Glutamatergic neuron (in vitro differentiated cells): ENCODE measurements at places on chromosomes 5 and 9.

- DNase-seq, result no peak
Measured at GRCh38 chr9:78860801-78861475, 564.0 kb downstream of the PSAT1 start.

DNA sequence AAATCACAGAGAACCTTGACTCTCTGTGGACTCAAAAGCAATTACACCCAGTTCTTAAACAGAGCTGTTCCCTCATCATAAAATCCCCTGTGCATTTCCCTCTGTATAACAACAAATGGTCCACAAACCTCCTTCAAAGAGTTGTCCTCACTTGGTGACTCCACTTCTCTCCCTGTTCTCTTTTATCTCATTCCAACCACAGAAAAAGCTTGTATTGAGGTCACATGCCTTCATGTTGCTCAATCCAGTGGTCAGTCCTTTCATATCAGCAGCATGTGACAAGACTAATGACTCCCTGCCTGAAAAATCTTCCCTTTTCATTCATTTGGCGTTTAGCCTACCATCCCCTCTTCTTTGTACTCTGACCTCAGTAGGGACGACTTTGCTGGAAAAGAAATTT is 158.0 kb downstream of the DEPDC1B start:
- DNase-seq, result no peak

DNA sequence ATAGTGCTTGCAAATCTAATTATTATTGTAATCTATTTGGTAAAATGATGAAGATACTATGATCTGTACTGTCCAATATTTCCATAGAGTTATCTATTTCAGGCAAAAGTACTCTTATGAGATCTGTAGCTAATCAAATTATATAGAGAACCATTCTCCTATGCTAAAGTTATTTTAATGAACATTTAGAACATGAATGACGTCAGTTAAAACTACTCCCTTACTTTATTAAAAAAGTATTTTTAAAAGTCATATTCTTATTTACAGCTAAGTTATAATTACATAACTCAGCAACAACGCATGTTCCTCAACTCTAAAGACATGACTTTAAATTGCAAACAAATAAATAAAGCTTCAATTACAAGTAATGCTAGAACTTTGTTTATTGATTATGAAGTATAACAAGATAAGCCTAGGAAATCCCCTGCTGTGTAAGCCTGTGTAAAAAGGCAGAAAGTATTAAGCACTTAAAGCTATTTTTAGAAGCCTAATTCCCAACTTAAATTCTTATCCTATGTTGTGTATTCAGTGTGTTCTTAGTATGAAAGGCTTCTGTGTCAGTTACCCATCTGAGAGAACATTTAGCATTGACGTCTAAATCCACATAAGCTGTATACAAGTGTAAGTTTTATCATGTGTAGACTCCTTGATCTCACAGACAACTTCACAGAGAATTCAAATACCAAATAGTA is 285.7 kb downstream of the HCN1 start:
- DNase-seq, result no peak

DNA sequence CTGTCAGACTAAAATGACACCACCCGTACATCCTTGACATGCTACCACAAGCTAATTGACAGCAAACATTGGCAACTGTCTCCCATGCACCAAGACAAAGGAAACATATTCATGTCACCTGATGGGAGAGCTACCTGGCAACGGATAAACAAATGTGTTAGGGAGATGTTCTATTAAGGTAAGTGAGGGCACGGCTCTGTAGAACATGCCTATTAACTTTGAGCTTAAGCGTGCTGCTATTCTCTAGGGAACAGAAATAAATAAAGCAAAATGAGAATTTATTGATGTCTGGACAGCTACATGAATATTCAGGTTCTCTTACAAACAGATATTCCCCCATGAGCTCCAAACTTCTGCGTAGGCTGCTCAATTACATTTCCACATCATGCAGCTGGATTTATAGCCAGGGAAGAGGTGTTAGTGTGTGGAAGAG is 361.4 kb upstream of the RFX3 start:
- no peak for DNase-seq

DNA sequence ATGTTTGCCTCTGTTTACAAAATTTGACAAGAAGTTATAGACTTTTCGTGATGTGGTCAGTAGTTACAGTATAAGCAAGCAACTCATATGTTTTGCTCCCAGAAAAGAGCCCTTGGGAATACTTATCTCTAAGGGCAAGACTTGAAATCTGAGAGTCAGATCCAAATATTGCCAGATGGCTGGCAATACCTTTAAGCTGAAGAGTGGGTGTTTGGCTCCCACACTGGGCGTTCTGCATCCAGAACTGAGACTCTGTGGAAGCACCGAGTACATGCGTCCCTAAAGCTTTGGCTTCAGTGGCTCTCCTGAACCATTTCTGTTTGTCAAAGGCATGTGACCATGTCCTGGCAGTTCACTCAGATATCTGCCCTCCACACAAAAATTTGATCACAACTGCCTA is 194.1 kb downstream of the DCP2 start:
- DNase-seq, result no peak

DNA sequence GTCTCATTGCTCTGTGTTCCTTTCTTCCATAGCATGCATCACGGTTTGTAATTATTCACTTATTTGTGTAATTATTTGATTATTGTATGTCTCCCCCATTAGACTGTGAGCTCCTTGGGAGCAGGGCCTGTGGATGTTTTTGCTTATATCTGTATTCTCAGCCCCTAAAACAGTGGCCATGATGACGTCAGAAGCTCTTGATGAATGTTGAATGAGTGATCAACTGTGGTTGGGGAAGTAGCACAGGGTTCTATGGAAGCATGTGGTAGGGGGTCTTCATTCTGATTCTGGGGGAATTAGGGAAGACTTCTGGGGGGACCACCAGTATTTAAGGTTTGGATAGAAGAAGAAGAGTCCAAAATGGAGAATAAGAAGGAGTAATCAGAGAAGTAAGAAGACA is 6.0 kb downstream of the DNAI1 start:
- DNase-seq, result no peak

GRCh38 chr5:97888439-97888838 is 705.4 kb upstream of the RIOK2 start:
- no peak for DNase-seq

DNA sequence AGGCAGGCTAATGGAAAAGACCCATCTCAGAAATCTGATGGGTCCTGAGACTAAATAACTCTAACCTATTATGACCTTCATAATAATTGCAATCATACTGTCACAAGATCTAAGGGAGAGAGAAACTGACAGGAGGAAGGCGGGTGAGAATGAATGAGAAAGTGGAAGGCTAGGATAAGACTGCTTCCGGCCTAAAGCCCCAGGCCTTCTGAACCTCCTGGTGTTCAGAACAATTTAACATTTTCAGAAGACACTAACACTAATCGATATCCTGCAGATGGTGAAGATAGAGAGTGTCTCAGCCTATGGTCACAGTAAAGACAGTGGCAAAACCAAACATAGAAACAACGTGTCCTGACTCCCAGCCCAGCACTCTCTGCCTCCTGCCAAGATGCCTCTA is 1.2 kb downstream of the RPS14 start:
- no peak for DNase-seq
